ENCODE measurements at places on chromosomes 7 and 10.
A peak's percentile ranks its signal among the peaks of the same experiment; 100 is the strongest.

DNA sequence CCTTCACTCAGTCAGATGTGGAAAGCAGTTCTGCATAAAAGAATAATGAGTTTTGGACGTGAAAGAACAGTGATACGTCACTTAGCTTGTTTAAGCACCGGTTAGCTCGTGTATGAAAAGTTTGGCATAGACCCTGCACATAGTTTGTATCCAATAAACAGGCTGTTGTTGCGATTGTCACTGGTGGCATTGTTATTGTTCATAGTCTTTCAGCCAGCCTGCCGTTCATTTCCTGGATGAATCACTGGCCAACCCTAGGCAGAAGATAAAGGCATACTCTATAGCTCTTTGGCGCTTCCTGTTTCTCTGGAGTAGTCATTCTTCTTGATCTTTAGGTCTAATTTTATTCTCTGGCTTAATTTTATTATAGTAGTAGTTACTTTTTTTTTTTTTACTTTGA is 57.8 kb upstream of the ANKRD30A start:
- no peak for DNase-seq

DNA sequence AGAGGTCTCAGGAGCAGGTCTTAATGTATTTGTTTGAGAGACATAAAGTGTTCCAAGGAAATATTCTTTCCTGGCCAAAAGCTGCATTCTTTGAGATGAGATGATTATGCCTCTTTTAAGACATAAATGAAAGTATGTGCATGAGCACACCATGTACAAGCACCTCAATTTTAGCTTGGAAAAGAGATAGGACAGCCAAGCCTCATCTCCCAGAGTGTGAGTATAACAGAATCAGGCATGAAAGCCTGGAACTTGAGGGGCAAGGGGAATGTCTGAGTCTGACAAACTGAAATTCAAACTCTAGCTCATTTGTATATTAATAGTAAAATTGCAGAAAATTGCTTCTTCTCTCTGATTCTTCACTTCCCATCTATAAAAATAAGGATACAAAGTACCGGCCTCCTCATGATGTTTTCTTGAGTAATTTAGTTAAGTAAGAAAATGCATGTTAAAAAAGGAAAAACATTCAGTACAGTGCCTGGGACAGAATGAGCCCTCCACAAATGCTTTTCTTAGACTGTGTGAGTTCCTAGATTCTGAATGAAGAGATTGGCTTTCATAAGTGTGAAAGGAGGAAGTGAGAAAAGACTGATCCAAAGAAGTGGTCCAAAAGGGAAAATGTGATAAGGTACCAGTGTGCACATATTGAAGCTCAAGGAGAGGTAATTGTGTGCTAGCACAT is 1260.9 kb upstream of the SORCS1 start:
- DNase-seq, result no peak

DNA sequence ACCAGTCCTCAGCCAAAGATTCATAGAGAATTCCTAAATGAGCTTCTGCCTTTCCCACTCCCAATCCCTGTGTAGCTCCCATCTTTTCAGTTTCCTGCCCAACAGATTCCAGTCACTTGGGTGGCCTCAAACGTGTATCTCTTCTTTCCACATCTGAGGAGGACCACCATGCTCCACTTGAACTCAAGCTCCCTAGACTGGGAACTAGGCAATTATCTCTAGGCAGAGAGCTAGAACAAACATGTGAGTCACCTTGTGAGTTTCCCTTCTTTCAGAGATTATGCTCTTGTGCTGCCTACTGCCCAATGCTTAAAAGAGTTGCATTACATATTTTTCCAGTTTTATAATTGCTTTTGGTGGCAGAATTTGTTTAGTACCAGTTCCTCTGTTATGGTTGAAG is 178.0 kb downstream of the MDFIC start:
- DNase-seq, result peak; percentile 44

DNA sequence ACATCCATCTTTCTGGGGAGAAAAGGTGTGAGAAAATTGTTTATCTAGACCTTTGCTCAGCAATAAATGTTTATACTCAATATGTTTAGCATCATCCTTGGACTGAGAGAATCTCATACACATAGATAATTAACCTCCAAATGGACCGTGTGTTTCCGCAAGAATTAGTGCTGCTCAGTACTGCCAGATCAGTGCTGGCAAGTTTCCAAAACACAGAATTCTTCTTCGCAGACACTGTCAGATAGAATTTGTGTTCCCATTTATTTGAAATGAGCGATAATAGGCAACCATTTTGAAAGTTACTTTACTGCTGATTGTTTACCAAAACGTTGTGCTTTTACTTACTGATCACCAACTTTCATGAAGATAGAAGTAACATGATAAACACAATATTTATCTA is 33.7 kb downstream of the STAMBPL1 start:
- DNase-seq, result no peak

DNA sequence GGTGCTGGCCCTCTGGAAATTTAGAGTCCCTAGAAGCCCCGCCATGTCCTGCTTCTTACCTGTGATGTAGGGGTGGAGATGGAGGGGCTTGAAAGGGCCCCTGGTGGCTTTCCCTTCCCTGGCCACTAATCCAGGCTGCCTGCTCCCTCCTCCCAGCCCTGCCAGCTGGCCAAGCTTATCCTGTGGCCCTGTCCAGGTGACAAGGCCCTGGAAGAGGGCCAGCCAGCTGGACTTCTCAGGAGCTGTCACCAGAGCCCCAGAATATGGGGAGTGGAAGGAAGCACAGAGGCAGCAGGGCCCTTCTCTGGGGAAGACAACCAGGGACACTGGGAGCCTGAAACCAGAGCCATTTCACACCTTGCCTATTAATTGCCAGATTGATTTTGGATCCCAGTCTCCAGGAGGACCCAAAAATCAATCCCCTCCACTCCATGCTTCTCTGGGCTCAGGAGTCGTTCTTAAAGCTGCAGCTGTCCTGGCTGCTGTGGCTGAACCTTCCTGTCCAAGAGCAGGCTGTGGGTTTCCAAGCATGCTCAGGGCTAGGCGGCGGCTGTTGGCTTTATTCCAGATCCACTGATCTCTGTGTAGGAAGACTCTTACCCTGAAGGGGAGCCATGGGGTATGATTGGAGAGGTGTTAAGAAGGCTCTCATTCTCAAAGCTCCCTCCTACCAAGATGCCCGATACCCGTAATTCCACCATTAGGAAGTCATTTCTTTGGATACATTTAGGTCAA is 52.6 kb upstream of the PCBD1 start:
- DNase-seq, result no peak

- no peak for DNase-seq
Observed at GRCh38 chr7:39260279-39260844, 282.7 kb downstream of the POU6F2 start.

- no peak for DNase-seq
Observed at GRCh38 chr10:76149602-76150138, 718.2 kb downstream of the LRMDA start.

- no peak for DNase-seq
Observed at GRCh38 chr10:131453721-131454634, 142.5 kb upstream of the TCERG1L start.

- no peak for DNase-seq
Observed at GRCh38 chr10:24453404-24453830, 244.5 kb downstream of the KIAA1217 start.

DNA sequence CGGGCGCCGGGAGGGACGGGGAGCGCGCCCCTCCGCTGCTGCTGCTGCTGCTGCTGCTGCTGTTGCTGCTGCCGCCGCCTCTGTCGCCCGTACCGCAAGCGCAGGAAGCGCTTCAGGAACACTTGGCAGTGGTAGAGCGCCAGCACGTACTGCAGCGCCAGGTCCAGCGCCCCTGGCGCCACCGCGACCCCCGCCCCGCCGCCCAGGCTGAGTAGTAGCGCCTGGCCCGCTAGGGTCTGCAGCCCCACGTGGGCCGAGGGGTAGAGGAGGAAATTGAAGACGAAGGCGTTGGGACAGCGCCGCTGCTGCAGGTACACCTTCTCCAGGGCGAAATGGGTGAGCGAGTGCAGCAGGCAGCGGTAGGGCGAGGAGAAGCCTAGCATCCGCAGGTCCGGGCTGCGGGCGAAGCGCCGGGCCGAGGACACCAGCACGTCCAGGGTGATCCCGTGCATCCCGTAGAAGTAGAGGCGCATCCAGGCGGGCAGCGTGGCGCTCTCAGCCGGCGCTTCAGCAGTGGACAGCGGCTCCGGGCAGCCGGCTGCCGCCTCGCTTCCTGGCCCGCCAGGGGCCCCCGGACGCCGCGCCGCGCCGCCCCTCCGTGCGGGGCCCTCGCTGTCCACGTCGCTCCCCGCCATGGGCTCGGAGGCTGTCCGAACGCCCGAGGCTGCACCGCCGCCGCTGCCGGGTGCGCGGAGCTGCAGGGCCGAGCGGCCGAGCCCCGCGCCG is at the start of gene TMEM229A:
TMEM229A (minus strand) TSS at position 699 of the 726 bp plus-strand sequence; CDS start at position 635, 64 bp downstream.
- DNase-seq, result no peak

DNA sequence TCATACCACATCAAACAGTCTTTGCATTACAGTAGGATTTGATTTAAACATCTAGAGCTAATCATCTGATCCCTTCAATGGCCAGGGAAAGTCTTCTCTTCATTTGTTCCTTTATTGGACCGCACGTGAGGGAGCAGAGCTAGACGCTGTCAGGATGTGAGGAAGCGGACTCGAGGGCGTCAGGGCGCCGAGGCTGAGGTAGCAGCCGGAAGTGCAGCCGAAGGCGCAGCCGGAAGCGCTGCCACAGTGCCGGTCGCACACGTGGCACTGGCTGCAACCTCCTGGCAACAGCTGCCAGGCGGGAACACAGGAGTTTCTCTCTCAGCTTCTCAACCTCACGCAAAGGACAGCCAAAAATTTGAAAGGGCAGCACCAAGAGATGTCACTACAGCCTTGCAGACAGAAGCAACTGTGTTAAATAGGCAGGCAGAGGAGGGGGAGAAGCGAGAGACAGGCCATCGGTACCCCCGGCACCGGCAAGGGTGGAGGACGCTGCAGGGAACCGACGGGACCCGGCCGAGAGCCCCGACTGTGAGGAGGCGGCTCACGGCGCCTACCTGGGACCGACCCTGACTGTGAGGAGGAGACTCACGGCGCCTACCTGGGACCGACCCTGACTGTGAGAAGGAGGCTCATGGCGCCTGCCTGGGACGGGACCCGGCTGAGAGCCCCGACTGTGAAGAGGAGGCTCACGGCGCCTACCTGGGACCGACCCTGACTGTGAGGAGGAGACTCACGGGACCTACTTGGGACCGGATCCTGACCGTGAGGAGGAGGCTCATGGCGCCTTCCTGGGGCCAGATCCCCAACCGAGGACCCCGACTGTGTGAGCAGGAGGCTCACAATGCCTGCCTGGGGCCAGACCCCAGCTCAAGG is 32.3 kb downstream of the VIPR2 start:
- DNase-seq, result no peak

GRCh38 chr7:130324306-130324943 is 20.2 kb upstream of the CPA5 start:
- no peak for DNase-seq

- peak; percentile 5 for DNase-seq
Observed at GRCh38 chr10:75497997-75498883, 66.8 kb downstream of the LRMDA start.

DNA sequence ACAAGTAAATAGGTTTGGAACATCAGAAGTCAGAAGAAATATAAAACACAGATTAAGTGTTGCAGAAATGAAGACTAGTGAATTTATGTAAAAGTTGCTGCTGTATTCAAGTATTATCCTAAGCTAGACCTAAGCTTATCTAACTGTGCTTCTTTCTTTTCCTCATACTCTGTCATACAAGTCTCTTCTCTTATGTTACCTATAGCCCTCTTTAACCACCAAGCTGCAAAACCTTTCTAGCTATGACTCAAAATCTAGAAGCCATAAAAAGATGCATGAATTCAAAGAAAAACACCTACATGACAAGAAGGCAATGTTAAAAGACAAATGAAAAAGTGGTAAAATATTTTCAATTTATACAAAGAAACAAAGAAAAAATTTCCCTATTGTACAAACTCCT is 23.0 kb downstream of the DENND11 start:
- no peak for DNase-seq

DNA sequence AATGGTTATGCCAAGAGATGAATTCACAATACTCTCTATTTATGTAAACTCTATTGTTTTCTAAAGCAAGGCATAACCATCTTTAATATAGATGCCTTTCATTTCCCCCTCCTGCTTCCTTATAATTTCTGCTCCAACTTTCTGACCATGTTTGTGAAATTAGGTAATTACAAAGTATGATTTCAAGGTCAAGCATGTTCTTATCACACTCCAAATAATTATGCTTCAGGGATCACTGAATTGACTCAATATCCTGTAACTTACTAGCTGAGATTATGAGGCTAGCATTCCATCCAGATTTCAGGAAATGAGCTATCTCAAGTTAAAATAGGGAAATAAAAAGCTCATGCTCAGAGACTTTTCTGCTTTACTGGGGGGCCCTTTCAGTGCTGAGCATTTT is 655.9 kb upstream of the IGFBP3 start:
- DNase-seq, result no peak

DNA sequence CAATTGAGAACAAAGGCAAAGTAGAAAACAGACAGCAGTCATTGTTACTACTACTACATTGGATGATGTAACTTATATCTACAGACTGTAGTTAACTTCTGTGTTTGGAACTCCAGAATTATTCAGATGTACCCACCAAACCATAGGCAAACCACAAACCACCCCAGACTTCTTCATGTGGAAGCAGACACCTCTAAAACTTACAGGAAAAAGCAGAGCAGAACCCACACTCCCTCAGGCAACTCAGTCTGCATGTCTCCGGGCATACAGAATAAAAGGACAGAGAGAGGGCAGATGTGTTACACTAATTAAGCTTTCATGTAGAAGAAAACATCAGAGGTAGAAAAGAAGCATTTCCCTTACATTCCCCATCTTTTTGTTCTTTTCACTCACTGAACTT is 9.0 kb downstream of the LSM5 start:
- no peak for DNase-seq

- DNase-seq, result no peak
Observed at GRCh38 chr10:51075043-51075872, 971 bp downstream of the PRKG1 start.

DNA sequence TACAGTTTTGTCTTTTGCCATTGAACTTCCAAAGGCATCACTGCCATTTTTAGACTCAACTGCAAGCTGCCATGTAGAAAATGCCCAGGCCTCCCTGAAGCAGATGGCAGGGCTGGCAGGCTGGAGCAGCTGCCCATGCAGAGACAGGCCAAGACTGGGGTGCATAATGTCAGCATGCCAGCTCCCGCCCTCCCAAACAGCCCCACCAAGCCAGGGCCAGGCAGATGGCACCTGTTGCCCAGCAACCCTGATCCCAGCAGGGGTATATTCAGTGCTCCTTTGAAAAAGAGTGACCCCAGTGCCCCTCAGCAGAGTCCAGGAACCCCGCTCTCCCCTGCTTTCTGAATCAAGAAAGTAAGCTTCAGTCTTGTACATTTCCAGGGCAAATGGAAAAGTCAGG is 32.6 kb downstream of the VSTM4 start:
- DNase-seq, result no peak

GRCh38 chr10:31754803-31755624 is 173.6 kb downstream of the ARHGAP12 start:
- DNase-seq, result no peak

- DNase-seq, result no peak
Observed at GRCh38 chr7:44315301-44315903, 10.0 kb downstream of the CAMK2B start.

Measured in AG04449 (cell line).